ENCODE measurements at places on chromosomes 7 and 10.
A peak's percentile ranks its signal among the peaks of the same experiment; 100 is the strongest.

DNA sequence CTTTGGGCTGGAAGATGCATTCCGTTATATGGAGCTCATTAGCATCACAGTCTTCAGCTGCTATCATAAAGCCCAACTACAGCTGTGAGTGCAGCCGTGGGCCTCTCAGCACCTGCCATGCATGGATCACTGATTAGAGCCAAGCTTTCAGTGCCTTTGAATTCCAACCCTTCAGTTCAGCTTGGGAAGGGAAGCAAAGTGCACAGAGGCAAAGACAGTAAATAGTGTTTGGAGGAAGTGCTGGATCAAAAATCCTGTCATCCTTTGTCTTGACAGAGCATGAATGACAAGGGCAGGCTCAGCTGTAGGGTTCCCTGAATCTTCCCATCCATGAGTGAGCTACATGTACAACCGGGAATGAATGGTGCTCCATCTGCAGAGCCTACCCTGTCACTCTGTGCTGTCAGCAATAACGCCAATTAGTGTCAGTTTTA lies 153.7 kb downstream of the DNAJB9 start:
- no peak for DNase-seq

- DNase-seq: no peak
Observed at GRCh38 chr7:113764401-113765035, 154.3 kb downstream of the PPP1R3A start.

GRCh38 chr7:12851142-12851541 lies 163.7 kb downstream of the ARL4A start:
- DNase-seq: no peak

DNA sequence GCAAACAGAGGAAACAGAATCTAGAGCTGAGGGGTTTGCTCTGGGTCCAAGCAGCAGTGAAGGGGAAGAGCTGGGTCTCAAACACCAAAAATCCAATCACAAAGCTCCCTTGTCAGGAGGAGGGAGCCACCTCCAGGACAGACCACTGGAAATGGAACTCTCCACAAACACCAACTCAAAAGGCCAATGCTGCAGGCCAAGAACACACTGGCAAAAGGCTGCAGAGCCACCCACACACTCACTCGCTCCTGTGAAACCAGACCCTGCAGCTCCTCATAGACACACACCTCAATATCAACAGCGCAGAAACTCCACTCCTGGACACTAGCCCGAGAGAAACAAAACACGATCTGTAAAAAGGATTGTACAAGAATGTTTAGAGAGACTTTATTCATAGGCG lies 213.5 kb downstream of the PTPRN2 start:
- DNase-seq: no peak

DNA sequence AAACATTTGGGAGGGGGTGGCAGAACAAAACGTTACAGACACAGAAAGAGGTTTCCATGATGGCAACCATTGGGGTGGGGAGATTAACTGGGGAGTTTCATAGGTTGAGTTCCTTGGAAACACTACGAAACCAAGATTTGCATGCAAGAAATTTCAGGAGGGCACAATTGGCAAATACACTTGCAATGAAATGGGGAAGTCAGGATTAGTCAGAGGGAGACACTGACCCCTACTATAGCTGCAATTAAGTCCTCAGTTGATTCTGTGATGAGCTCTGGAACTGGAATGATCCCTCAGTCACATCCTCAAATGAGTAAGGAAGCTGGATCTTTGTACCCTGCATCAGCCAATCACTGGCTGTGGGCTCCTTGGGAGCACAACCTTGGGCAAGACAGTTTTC lies 22.1 kb downstream of the CPEB3 start:
- DNase-seq: no peak

GRCh38 chr10:74097776-74098175 lies 52.9 kb downstream of the AP3M1 start:
- DNase-seq: no peak

GRCh38 chr10:127314797-127315196 lies 118.4 kb upstream of the INSYN2A start:
- DNase-seq: no peak

DNA sequence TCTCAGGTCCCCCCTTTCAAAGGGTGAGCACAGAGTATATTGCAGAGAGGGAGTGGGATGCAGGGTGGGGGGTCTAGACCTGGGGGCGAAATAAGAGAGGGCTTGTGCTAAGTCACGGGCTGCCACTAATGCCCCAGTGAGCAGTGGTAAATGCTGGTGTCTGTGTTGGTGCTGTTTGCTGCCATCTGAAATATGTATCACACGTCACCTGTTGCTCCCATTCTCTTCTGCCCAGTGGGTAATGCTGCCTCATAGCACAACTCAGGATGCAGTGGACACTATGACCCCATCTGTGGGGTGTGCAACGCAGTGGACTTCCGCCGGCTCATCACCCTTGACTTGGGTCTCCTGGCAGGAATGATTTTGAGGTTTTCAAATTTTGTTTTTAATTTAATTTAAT lies 2.6 kb downstream of the STOX1 start:
- no peak for DNase-seq

DNA sequence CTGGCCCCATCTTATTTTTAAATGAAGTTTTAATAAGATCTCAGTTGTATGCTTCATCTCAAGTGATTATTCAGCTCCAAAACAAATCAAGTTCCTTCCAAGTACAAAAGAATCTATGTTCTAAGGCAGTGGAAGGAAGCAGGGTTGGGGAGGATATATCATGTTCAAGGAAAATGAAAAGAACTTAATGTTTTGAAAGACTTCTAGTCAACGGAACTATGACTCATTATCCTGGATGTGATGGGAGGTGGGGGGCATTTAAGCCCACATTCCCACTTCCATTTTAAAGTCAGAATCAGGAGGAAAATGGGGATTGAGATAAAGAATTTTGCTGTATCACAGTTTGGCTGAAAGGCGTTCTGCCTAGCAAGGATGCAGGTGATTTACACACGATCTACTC lies 59.4 kb downstream of the FANK1 start:
- DNase-seq: no peak

GRCh38 chr10:27646194-27646593 lies 99.4 kb downstream of the MKX start:
- no peak for DNase-seq

- no peak for DNase-seq
Observed at GRCh38 chr10:59910867-59911266, 4.5 kb upstream of the CCDC6 start.

DNA sequence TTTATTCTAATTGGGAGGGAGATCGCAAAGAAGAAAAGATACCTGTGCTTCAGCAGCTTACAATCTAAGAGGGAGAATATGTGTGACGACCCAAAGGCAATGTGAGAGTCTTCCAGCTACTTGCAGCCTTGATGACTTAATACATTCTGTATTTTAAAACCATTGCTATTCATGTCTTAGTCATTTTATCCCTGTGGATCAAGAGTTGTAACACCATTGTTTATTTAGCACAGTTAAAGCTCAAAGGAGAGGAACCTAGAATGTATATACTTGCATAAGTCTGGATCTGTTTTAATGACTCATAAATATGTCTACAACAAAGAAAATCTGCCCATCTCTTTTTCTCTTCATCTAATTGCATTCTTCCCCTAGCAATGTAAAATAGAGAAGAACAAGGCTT lies 117.9 kb upstream of the DLX6 start:
- no peak for DNase-seq

- no peak for DNase-seq
Observed at GRCh38 chr10:98377001-98377400, 38.0 kb downstream of the PYROXD2 start.

GRCh38 chr7:104758504-104758903 lies 255.5 kb upstream of the KMT2E start:
- DNase-seq: no peak

GRCh38 chr7:43467406-43467805 lies 115.5 kb upstream of the STK17A start:
- DNase-seq: no peak

GRCh38 chr7:99992330-99993038 lies 16.7 kb upstream of the AZGP1 start:
- no peak for DNase-seq

- DNase-seq: no peak
Observed at GRCh38 chr10:52027055-52027705, 286.9 kb upstream of the DKK1 start.

DNA sequence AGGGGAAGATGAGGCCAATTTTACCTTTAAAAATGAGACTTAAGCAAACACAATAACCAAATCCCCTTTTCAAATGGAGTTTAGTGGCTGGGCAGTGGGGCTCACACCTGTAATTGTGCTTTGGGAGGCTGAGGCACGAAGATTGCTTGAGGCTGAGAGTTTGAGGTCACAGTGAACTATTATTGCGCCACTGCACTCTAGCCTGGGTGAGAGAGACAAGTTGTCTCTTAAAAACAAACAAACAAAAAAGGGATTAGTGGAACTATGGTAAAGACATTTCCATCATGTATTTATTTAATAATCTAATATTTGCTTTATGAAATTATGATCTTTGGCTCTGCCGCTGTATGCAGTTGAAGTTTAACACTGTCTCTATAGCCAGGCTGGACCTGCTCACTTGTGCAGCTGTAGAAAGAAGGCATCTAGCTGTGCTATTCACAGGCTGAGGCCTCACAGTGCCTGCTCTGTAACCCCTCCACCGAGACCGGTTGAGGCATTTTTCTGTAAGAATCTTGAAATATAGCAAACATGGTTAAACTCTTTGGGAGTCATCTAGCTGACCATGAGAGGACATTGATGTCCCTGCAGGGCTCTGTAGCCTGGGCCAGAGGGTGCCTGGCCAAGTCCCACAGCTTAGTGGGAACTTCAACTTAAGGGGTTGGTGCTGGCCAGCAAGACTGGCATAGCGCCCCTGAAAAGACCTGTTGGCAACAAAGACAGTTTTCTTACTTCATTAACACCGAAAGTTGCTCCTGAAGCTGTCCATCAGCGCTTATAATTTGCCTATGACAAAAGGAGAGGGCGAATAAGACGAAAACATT lies 131.8 kb downstream of the BMPER start:
- no peak for DNase-seq

DNA sequence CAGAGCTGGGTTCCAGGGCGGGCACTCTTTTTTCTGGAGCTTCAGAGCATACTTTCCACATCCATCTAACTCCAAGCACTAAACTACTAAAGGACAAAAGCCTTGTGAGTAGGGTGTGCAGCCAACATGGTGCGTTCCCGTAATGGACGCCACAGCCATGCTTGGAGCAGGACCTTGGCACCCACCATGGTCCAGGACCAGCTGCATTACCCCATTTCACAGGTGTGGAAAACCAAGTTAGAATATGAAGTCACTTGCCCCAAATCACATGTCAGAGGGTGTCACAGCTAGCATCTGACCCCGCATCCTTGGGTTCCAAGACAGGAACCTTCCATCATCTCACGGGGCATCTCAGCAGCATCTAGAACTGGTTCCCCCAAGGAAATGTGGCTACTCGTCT lies 112.4 kb downstream of the SMURF1 start:
- DNase-seq: no peak

DNA sequence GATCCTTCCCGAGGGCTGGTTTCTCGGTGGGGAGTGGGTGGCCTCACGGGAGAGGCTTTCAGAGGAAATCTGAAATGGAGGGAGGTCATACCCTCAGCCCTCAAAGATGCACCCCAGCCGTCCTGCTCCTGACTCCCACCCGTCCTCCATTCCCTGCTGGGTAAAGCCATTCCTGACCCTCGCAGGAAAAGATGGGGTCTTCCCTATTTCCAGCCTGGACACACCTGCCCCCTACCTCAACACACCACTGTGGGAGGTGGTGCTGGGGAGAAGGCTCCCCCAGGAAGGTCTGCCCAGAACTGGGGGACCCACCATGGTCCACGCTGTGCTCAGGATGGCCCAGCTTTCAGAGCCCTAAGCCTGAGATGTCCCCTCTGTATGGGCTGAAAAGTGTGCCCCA lies 86.9 kb downstream of the CHST15 start:
- no peak for DNase-seq

DNA sequence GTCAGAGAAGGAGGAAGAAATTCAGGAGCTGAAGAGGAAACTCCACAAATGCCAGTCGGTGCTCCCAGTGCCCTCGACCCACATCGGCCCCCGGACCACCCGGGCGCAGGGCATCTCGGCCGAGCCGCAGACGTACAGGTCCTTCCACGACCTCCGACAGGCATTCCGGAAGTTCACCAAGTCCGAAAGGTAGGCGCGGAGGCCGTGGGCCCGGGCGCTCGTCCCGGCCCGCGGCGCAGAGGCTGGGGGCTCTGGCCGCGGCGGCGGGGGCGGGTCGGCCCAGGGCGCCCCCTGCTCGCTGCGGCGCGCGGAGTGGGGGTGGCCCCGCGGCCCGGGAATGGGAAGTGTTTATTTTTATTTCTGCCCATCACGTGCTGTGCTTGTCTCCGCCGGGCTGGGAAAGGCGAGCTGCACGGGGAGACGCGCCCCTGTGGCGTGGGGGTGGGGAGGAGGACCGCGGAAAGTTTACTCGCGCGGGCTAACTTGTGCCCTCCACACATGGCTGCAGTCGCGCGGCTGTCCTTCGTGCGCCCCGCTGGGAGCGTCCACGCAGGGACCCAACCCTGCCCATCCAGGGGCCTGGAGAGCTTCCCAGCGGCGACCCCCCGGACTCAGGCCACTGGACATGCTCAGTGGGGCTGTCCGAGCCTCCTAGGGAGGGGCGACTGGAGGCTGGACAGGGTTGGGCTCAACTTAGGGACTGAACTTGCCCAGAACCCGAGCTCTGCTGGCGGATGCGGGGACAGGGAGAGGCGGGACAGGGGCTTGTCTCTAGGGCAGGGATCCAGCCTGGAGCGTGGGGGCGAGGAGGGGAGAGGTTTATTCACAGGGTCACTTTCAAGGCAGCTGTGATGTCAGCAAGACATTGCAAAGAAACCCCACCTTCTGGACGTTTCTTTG lies 82.6 kb upstream of the PRKG1 start:
- DNase-seq: no peak

- peak; percentile 67 for DNase-seq
Observed at GRCh38 chr7:108407676-108408075, 48.6 kb downstream of the NRCAM start.

GRCh38 chr7:75896803-75897327 lies 18.0 kb downstream of the RHBDD2 start:
- no peak for DNase-seq

- DNase-seq: no peak
Observed at GRCh38 chr7:146575903-146576302, 459.3 kb downstream of the CNTNAP2 start.

- DNase-seq: no peak
Observed at GRCh38 chr7:99109108-99110051, 34.5 kb downstream of the SMURF1 start.

GRCh38 chr7:98643236-98643985 lies 26.3 kb downstream of the NPTX2 start:
- DNase-seq: no peak

- DNase-seq: no peak
Observed at GRCh38 chr7:34313289-34313688, 344.7 kb upstream of the NPSR1 start.

All from NCI-H748 treated with DMSO at 0.1 percent for 48 hours (cell line).